ENCODE measurements at places on chromosomes 4 and X.
A peak's percentile ranks its signal among the peaks of the same experiment; 100 is the strongest.

- no peak for DNase-seq
These were observed 2086.5 kb upstream of the TENM3 start for GRCh38 chr4:180156684-180157083.

- peak; percentile 90 for DNase-seq
These were observed 648.7 kb upstream of the DIPK2B start for GRCh38 chrX:45849261-45849862.

DNA sequence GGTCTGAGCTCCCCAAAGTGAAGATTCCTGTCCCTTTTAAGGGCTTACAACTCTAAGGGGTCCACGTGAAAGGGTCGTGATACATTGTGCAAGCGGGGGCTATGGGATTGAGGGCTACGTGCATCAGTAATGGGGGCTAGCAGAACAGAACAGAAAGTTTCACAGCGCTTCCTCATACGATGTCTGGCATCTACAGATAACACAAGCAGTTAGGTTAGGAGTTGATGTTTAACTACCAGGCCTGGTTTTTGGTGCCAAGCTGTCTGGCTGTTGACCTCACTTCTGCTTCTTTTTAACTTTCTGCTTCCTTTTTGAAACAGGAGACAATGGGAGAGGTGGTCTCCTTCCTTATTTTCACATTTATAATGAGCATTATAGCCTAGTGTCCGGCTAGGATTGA is 368.6 kb upstream of the CXorf51A start:
- DNase-seq, result no peak

DNA sequence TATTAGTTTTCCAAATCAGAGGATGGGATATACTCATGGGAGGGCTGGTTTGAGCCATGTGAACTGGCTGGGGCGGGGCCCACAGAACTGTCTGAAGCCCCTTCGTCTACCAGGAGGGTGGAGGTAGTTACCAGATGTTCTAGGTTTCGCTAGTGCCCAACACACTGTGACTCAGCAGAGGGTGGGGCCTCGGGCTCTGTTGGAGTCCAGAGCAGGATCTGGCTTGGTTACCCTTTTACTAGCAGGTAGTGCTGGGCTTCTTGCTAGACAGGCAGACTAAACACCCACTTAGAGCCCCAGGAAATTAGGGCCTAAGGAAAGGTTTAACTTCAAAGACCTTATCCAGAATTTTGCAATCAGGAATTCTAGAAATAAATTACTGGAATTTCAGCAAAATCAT is 56.2 kb upstream of the CHRDL1 start:
- DNase-seq, result peak; percentile 2

DNA sequence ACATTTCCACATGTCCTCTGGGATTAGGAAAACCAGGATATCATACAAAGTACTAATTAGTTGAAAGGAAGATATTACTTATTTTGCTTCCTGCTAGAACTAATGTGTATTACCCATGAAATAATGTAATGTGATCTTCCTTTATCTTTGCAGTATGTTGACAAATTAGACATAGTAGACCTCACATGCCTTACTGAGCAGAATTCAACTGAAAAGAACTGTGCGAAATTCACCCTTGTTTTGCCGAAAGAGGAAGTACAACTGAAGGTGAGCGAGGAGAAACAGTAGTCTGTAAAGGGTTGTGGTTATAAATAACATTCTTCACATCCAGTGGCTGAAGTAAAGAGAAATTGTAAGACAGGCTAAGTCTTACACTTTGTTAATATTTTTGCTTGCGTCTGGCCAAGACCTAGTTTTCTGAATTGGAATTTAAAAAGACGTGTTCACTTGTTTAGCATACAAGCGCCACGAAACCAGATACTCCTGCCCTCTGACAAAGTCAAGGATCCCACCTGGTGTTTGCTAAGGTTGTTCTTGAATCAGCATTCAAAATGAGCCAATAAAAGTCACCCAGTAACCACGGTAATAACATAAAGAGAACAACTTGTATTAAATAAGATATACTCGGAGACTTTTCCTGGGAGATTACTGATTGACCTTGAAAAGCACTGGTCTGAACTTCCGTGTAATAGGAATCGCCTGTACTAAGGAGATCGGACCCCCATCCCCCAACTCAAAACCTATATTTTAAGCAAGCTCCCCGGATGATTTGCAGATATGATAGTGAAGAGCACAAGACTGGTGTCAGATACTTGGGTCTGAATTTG is 16.9 kb downstream of the STAP1 start:
- DNase-seq, result no peak

DNA sequence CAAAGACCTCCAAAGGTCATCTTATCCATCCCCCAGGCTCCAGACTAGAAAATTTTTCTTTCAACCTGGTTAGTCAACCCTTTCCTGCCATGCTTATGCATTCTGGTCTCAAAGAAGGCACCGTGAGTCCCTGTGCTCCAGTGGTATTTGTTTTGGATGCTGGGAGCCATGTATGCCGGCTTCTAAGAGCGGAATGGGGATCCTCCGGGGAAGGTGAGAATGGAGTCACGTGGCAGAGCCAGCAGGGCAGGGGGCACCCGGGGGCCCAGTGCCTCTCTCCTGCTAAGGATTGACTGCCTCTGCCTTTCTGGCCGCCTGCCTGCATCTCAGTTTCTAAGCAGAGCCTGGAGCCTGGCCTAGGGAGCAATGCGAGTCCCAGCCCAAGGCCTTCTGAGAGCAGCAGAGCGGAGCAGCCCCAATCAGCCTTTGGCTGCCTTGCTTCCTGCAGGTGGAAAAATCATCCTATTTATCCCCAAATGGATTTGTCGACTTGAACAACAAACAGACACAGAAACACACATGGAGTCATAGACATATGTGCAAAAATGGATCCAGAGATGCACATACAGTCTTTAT is 141.0 kb downstream of the PJA1 start:
- peak; percentile 20 for DNase-seq

DNA sequence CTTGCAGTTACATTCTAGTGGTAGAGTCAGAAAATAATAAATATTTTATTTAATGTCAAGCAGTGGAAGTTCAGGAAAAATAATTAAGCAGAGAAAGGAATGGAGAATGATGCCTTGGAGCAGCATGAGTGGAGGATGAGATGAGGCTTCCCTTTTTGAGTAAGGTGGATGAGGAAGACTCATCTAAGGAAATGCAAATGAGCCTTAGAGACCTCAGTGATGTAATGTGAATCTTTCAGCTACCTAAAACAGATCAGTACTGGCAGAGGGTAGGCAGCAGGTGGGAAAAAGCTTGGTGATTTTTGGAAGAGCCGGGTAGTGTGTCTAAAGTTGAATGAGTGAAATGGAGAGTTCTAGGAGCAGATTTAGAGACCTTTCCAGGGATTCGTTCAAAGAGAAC is 118.2 kb downstream of the GRID2 start:
- no peak for DNase-seq
